ENCODE measurements at places on chromosomes 7 and 10. TPM values are rescaled to one million over a fixed set of nuclear protein-coding genes. Genes with fewer than 3 reads are reported as not detected.

Gene IL6
- total RNA-seq, result 0.55 TPM

Gene ZNF655
- total RNA-seq, result 82.1 TPM

Gene PLA2G12B
- total RNA-seq, result not detected

Gene FZD8
- 20.2 TPM for total RNA-seq

Gene CTAGE4
- not detected for total RNA-seq

Gene ADCY1
- total RNA-seq, result 0.33 TPM

Gene OPN4
- not detected for total RNA-seq

Gene CYP2C8
- not detected for total RNA-seq

Gene RAB19
- total RNA-seq, result not detected

Gene AUTS2
- 5.1 TPM for total RNA-seq

Gene MMD2
- not detected for total RNA-seq

Gene ACHE
- 0.25 TPM for total RNA-seq

Gene BTBD16
- total RNA-seq, result not detected

Gene RGS10
- 67.0 TPM for total RNA-seq

Gene DOCK4
- total RNA-seq, result 33.3 TPM

Gene DPP6
- 0.50 TPM for total RNA-seq

Gene AMPH
- total RNA-seq, result 1.5 TPM

Gene DDX21
- 107 TPM for total RNA-seq

Gene RBAK
- 7.7 TPM for total RNA-seq

Gene GPR15LG
- not detected for total RNA-seq

Gene UCMA
- not detected for total RNA-seq

Gene UPP1
- total RNA-seq, result 10.9 TPM
